Bronchial smooth muscle cell (primary cell): ENCODE measurements at places on chromosomes 6 and 20. TPM values are rescaled to one million over a fixed set of nuclear protein-coding genes. Genes with fewer than 3 reads are reported as not detected.

SPTLC3 gene
- 4.6 and 13.4 TPM in 2 replicates for total RNA-seq

FHL5 gene
- total RNA-seq, result not detected in 2 replicates

DEK gene
- 52.3 and 68.6 TPM in 2 replicates for total RNA-seq

NDUFAF4 gene
- 4.9 and 6.6 TPM in 2 replicates for total RNA-seq

STMND1 gene
- not detected in 2 replicates for total RNA-seq
